Daoy (cell line): ENCODE measurements at places on chromosomes 1 and 21.

GRCh38 chr1:2411801-2412394 lies 466 bp downstream of the PEX10 start:
- no peak for DNase-seq

GRCh38 chr1:167429612-167430011 lies 88.7 kb downstream of the CD247 start:
- no peak for DNase-seq

DNA sequence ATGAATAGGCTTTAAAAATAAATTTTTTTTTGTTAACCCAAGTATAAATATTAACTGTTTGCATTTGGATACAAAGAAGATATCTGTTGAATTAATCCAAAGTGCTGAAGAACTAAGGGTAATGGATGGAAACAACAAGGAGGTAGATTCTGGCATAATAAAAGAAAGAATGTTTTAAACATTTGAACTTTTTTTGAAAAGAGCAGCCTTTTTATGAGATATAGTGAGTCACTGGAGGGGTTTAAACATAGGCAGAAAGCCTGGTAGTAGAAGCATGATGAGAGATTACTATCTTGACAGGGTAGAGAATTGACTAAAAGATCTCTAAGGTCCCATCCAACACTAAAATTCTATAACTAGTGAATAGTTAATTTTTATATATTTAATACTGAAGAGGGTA lies 2.7 kb downstream of the MIER1 start:
- no peak for DNase-seq

GRCh38 chr21:43866659-43867331 lies 1.8 kb downstream of the AGPAT3 start:
- DNase-seq = no peak

DNA sequence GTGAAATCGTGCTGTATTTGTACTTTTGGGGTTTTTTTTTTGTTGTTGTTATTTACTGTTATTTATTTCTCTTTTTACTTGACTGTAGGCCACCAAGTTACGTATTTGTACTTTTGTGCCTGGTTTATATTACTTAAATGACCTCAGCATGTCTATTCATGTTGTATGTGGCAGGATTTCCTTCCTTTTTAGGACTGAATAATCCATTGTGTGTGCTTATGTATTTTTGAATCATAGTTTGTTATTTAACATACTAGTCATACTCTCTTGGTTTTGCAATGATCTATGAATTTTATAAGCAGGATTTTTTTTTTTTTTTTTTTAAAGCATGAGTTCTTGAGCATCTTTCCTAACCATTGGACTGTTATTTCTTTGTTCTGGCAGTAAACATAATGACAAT lies 51.2 kb downstream of the RNF2 start:
- DNase-seq = no peak

- no peak for DNase-seq
Observed at GRCh38 chr1:156074661-156075060, 7.6 kb downstream of the MEX3A start.

GRCh38 chr21:35195232-35195631 lies 146.1 kb upstream of the RUNX1 start:
- DNase-seq = peak; percentile 58

GRCh38 chr1:2553871-2554620 lies 2.1 kb upstream of the TNFRSF14 start:
- no peak for DNase-seq

GRCh38 chr1:201356701-201357100 lies 20.8 kb downstream of the TNNT2 start:
- no peak for DNase-seq

- no peak for DNase-seq
Observed at GRCh38 chr21:32312976-32313375, 14.3 kb downstream of the MRAP start.

DNA sequence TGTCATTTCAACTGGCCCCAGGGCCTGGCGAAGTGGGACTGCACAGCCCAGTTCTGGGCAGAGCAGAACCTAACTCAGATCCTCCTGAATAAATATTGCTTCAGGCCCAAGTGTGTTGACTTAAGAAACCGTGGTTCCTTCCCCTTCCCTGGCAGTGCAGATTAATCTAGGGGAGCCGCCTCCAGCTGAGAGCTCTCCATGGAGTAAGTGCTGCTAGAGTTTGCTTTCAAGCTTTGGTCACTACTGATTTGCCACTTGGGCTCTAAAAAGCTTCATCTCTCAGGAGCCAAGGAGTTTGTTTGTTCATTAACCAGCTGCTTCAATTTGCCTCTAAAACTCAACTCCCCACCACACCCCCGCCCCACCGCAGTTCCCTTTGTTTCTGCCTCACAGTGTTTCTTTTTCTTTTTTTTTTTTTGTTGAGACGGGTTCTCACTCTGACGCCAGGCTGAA lies 112.1 kb downstream of the DTL start:
- no peak for DNase-seq

DNA sequence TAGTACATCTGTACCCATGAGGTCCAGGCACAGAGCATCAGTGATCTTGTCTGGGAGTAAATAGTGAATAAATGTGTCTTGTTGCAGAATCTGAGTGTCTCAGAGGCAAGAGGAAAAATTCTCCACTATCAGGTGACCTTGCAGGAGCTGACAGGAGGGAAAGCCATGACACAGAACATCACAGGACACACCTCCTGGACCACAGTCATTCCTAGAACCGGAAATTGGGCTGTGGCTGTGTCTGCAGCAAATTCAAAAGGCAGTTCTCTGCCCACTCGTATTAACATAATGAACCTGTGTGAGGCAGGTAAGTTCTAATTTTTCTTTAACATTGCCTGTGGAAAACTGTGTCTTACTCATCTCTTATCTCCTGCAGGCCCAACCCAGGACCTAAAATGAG lies 43.1 kb downstream of the IL12RB2 start:
- peak; percentile 9 for DNase-seq

DNA sequence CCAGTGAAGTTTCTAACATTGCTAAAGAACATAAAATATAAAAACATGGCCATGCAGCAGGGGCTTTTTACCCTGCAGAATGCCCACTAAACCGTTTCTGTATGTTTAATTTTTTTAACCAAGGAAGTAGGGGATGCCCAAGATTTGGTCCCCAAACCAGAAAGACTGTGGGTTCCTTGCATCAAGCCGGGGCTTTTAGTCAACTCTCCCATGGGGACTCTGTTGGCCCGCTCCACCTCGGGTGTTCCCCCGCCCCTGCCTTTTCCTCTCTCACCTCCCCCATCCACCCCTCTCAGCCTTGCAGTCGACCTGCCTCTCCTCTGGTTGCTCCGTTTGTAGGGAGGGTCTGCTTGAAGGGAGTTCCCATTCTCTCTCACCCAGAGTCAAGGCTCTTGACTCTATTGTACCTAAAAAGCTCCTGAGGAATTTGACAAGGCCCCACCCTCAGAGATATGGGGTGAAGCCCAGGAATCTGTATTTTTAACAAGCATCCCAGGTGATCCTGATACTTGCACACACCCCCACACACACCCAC lies 117.5 kb downstream of the TOMM20 start:
- peak; percentile 33 for DNase-seq

- DNase-seq = no peak
Observed at GRCh38 chr1:76770979-76771378, 96.3 kb upstream of the ST6GALNAC5 start.

DNA sequence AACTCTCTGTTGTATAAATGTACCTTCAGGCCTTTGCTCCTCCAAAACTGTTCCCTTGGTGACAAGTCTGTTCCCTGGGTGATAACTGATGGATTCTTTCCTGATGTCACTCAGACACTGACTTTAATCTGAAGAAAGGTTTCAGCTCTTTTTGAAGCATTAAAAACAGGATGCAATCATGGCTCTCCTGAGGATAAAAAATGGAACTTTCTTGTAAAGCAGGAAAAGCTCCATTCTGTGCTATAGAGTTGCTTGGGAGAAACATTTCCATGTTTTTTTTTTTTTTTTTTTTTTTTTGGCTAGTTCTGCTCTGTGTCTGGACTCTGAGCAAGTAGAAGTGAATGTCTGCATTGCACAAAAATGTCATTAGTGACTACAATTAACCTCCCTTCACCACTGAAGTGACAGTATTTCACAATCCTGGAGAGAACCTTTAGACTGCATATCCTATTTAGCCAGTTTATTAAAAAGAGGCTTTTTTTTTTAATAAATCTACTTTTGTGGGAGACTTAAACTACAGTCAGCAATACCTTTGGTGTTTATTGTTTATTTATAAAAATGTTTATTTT lies 101.7 kb upstream of the PRMT6 start:
- no peak for DNase-seq

DNA sequence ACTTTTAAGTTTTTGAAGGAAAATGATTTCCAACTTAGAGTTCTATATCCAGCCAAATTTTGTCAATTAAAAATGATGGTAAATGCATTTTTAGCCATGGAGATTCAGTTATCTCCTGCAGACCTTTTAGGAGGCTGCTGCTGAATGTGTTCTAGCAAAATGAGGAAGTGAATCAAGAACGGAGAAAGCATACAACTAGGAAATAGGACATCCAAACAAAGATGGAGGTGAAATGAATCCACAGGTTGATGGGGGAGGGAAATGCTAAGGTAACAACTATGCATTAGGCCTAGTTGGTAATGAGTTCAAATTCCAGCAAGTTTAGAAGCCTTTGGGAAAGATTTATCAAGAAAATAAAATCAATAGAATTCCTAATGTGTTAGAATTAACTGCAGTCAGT lies 80.5 kb downstream of the FNBP1L start:
- DNase-seq = no peak

GRCh38 chr1:101081496-101082488 lies 56.2 kb upstream of the DPH5 start:
- no peak for DNase-seq

GRCh38 chr1:111466480-111466879 lies 7.3 kb upstream of the C1orf162 start:
- DNase-seq = no peak

DNA sequence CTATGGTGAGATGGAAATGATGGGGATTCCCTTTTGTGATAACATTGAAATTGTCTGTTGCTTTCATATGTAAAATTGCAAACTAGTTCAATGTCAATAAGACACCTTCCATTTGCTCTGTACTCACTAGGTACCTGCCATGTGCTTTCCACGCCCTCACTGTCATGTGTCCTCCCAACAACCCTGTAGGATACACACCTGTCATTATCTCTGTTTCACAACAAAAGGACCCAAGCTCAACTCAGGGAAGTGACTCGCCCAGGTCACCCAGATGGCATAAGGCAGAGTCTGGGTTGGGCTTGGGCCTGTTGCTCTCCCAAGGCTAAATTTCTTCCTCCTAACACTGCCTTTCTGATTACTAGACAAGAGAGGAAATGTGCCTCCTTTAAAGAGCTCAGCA lies 45.3 kb upstream of the MCOLN3 start:
- no peak for DNase-seq

GRCh38 chr1:78003070-78003746 lies 1.5 kb upstream of the DNAJB4 start:
- DNase-seq = no peak

GRCh38 chr1:68281946-68282615 lies 49.8 kb upstream of the WLS start:
- DNase-seq = no peak

GRCh38 chr1:161738627-161739287 lies 10.8 kb upstream of the DUSP12 start:
- DNase-seq = peak; percentile 75

- peak; percentile 79 for DNase-seq
Observed at GRCh38 chr1:15283526-15283925, 36.5 kb downstream of the FHAD1 start.

DNA sequence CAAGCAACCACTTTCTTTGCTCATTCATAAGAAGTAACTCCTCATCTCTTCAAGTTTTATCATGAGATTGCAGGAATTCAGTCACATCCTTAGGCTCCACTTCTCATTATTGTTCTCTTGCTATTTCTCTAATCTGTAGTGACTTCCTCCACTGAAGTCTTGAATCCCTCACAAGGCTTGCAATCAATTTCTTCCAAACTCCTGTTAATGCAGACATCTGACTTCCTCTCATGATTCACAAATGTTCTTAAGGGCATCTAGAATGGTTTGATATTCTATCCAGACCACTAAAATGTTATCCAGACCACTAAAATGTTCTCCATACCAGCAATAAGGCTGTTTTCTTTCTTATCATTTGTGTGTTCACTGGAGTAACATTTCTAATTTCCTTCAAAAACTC lies 528.1 kb downstream of the DPYD start:
- DNase-seq = no peak

- DNase-seq = no peak
Observed at GRCh38 chr1:110556471-110556807, 37.5 kb upstream of the KCNA10 start.

GRCh38 chr1:59379371-59379728 lies 82.5 kb downstream of the FGGY start:
- no peak for DNase-seq

- no peak for DNase-seq
Observed at GRCh38 chr1:203346060-203346768, 4.7 kb downstream of the FMOD start.

DNA sequence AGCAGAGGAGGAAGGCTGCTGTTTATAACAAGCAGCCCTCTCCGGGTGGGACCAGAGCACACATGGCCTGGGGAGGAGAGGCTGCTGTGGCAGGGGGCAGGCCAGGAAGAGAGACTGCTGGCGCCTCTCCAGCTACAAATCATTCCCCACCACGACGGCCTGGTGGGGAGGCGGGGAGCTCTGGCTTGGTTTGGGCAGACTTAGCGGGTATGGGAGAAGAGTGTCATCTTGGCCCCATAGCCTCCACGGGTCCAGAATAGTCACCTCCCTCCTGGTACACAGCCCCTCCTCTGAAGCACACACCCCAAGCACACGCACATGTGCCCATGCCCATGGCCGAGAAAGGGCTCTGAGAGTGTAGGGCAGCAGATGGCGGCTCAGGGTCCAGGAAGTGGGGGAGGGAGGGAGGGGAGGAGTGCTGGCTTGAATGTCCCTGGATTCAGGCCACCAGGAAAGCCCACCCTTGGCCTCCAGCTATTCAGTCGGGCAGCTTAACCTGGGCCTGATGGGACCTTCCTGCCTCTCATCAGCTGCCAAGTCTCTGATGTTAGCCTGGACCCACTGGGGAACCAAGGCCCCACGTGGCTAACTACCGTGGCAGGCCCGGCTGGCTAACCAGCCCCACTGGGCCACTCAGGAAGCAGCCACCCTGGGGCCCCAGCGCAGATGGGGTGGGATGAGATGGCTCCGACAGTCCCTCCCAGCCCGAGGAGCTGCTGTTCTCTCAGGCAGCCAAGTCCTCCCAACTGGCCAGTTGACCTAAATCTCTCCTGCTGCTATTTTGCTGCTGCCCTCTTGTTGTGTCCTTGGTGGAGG lies 10.9 kb downstream of the LRP8 start:
- DNase-seq = peak; percentile 60

- DNase-seq = no peak
Observed at GRCh38 chr1:214864896-214865688, 217.4 kb upstream of the KCNK2 start.

DNA sequence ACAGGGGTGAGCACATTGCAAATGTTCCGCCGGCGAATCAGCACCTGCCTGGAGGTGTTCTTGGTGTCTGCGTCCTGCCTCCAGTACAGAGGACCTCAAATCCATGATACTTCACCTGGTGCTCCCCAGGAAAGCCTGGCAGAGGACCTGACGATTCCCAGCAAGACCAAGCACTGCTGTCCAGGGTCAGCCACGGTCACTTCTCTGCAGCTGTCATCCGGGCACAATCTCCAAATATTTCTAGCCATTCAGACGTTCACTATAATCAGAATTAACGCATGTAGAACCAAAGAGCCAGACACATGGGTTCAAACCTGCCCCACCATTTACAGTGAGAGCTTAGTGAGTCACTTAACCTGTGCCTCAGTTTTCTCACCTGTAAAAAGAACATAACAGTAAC lies 74.5 kb downstream of the CLIC6 start:
- no peak for DNase-seq
